ENCODE measurements at places on chromosomes 11 and 22. TPM values are rescaled to one million over a fixed set of nuclear protein-coding genes. Genes with fewer than 3 reads are reported as not detected.

MS4A15 gene
- total RNA-seq, result not detected

IGSF22 gene
- not detected for total RNA-seq

ANO1 gene
- 3.8 TPM for total RNA-seq

YPEL1 gene
- total RNA-seq, result 1.2 TPM

ADORA2A gene
- 1.6 TPM for total RNA-seq

SCO2 gene
- total RNA-seq, result 1.2 TPM

All from smooth muscle cell of the pulmonary artery (primary cell).